ENCODE measurements at places on chromosomes 5 and 9. TPM values are rescaled to one million over a fixed set of nuclear protein-coding genes. Genes with fewer than 3 reads are reported as not detected.

The SLC6A19 gene
- total RNA-seq, result not detected

The BARX1 gene
- not detected for total RNA-seq

The FOXD4L4 gene
- 0.14 TPM for total RNA-seq

GRCh38 chr5:150649108-150650020 lies 8.9 kb downstream of the SYNPO start:
- DNase-seq, result no peak

GRCh38 chr9:131116281-131117120 lies 8.9 kb upstream of the NUP214 start:
- DNase-seq, result no peak

- DNase-seq, result no peak
These were observed 34.7 kb upstream of the MIER3 start for GRCh38 chr5:56986626-56986947.

DNA sequence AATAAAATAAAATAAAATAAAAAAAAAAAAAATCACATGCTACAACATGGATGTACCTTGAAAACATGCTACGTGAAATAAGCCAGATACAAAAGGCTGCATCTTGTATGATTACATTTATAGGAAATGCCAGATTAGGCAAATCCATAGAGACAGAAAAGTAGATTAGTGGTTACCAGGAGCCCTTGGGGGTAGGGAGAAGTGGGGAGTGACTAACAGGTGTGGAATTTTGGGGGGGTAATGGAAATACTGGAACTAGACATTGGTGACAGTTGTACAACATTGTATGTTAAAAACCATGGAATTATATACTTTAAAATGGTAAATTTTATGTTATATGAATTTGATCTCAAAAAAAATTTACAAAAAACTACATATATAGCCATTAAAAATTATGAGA lies 47.3 kb downstream of the SLC1A1 start:
- DNase-seq, result no peak

DNA sequence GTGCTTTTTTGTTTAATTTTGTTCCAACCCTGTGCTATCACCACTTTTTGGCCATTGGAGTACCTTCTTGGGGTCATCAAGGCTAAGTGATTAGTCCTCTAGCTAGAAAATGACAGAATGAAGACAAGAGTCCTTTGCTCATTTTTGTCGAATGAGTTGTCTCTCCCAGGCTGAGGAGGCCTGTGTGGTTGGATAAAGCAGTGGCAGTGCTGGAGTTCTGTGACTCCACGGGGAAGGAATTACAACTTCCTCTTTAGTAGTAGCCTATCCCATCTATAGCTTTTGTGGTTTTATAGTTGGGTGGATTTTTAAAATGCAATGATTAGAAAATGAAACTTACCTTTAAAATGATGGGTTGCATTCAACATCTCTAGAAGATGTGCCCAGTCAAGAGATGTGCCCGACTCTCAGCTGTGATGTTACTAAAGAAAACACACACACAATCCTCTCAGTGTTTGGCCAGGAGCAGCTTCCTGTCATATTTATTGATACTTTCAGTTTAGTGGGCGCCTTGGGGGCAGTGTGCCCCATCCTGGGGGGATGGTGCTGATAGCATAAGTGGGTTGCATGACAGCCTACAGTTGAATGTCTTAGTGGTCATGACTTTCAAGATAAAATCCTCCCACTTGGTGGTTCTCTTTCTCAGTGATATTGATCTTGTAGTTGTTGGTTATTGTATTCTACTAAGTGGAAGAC lies 11.9 kb downstream of the OTULINL start:
- peak; percentile 66 for DNase-seq

The DMRT2 gene
- not detected for total RNA-seq

The IL3 gene
- not detected for total RNA-seq

DNA sequence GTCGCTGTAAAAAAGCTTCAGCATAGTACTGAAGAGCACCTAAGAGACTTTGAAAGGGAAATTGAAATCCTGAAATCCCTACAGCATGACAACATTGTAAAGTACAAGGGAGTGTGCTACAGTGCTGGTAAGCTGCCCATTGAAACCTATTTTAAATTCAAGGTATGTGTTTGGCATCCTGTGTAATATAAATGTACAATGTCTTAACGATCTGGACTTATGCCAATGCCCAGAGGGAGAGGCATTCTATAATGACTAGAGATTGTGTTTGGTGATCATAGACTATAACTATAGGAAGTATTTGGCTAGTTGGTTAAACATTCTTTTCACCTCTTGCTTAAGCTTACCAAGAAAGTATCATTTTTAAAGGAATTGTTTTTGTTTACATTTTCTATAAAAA lies 95.7 kb downstream of the INSL6 start:
- no peak for DNase-seq
